Amniotic stem cell (primary cell): ENCODE measurements at places on chromosomes 12 and 14.

- DNase-seq = no peak
These were observed 21.1 kb upstream of the C1S start for GRCh38 chr12:7039403-7039802.

GRCh38 chr12:63862187-63862968 lies 17.9 kb downstream of the SRGAP1 start:
- DNase-seq = no peak

GRCh38 chr14:76050797-76051392 lies 65.3 kb downstream of the IFT43 start:
- peak; percentile 13 for DNase-seq

GRCh38 chr14:37591311-37591940 lies 3.6 kb downstream of the FOXA1 start:
- DNase-seq = no peak

- no peak for DNase-seq
These were observed 82.8 kb downstream of the RIN3 start for GRCh38 chr14:92596331-92596907.

GRCh38 chr14:75315144-75315543 lies 36.5 kb downstream of the FOS start:
- DNase-seq = peak; percentile 36

GRCh38 chr12:18283831-18284230 lies 22.5 kb downstream of the PIK3C2G start:
- DNase-seq = no peak

DNA sequence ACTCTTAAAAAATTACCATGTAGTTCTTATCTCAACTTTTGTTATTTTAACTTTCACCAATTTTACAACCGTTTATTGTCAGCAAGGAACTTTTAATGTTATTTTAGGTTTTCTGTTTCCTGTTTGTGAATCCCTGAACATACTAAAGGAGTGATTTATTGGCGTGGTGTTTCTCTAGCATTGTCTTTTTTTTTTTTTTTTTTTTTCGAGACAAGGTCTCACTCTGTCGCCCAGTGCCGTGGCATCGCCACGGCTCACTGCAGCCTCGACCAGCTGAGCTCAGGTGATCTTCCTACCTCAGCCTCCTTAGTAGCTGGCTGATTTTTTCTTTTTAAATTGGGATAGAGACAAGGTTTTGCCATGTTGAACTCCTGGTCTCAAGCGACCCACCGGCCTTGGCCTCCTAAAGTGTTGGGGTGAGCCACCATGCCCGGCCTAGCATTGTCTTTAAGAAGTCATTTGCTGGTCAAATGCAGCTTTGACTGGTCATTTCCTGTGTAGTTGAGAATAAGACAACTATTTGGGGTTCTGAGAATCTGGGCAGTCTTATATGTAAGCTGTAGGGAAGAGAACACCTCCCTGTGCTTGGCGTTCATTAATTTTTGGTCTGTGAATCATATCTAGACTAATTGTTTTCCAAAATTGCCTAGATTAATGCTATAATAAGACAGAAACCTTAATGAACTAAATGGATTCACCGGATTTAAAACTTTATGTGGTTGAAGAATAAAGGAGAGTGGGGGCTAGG lies 2.1 kb downstream of the WASHC4 start:
- no peak for DNase-seq

DNA sequence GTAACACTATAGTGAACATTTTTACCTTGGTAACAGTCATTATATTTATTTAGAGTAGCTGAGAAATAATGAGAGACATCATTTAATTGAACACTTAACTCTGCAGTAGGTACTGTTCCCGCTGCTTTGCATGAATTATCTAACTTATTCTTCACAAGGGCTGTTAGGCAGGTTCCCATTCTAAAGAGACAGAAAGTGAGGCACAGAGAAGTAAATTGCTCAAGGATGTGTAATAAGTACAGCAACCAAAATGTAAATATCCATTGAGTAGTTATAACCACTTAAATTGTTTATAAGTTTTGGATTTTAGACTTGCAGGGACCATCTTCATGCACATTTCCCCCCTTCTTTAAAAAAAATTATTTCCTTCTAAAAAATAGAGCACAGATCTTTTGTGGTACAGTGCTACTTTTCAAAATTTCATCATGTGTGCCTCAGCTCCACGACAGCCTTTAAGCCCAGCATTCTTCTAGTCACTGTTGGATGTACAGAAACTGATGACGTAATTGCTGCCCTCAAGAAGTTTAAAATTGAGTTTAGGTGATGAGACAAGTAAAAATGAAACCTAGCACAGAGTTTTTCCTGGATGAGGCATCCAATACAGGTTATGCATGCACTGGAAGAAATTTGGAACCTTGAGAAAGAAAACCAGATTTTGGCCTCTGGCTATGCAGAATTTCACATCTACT lies 6.0 kb upstream of the MANSC4 start:
- DNase-seq = peak; percentile 21

- no peak for DNase-seq
These were observed 768 bp downstream of the OXA1L start for GRCh38 chr14:22767323-22767589.

GRCh38 chr12:9130244-9130643 lies 14.5 kb upstream of the A2M start:
- DNase-seq = no peak

- no peak for DNase-seq
These were observed 30.6 kb upstream of the TUBA1A start for GRCh38 chr12:49219417-49220026.

DNA sequence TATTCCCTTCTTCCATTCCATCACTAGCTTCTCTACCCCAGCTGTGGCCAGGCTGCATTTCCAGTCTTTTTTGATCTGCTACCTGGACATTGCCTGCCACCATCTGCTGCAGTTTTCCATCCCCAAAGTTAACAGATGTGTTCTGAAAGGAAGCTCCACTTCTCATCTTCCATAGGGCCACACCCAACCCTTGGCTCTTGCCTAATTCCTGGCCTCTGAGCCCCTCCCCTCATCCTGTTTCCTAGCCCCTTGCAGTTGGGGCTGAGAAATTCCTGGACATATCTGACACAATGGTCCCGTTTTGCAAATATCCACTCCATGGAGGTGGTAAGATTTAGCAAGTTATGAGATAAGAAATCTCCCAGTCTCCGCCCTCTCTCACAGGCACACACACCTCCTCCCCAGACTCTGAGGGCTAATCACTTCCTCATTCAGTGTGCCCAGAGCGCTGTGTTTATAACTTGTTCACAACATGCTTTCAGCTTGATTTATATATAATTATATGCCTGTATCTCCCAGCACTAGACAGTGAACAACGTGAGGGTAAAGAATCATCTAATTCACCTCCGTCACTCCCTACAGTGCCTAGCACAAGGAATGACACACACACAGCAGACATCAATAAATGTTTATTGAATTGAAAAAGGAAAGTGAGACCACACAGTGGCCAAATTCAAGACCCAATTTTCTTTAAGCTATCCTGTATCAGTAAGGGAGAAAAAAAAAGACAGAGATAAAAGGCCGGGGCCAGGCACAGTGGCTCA lies 13.4 kb downstream of the SMUG1 start:
- DNase-seq = no peak

DNA sequence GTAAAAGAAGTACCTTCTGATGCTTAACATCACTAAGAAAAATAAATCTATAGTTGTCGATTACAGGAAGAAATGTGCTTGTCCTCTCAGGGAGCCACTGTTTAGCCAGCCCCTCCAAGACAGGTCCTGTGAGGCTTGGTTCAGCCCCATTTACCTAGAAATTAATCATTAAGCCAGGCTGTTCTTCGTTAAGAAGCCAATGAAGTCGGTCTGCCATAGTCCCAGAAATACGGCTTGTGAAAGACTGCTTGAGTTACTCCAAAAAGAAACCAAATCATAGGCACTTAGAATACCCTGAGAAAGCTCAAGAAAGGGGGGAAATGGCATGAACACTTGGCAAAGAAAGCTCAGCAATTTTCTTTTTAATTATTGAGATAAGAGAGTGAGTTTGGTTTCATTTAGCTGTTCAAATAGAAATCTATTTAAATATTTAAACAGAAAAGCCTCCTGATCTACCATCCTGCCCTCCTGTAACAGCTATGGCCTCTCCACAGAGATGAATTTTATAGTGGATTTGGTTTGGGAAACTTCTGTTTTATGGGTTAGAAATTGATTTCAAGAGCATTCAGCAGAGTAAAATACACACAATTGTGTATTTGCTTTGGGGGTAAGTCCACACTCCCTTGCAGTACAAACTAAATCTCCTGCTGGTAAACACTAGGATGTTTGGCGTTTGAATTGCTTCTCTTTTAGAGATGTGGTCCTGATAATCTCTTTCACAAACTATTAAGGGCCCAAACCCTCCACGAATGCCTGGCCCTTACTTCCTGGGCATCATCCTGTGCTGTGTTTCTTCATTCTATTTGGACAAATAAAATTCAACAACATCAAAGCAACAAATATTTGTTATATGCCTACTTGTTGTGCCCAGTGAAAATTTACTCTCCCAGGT lies 234.4 kb downstream of the SEC23A start:
- no peak for DNase-seq

GRCh38 chr14:44745371-44745770 lies 216.4 kb downstream of the KLHL28 start:
- no peak for DNase-seq

GRCh38 chr12:2772370-2772769 lies 22.4 kb upstream of the FKBP4 start:
- no peak for DNase-seq

DNA sequence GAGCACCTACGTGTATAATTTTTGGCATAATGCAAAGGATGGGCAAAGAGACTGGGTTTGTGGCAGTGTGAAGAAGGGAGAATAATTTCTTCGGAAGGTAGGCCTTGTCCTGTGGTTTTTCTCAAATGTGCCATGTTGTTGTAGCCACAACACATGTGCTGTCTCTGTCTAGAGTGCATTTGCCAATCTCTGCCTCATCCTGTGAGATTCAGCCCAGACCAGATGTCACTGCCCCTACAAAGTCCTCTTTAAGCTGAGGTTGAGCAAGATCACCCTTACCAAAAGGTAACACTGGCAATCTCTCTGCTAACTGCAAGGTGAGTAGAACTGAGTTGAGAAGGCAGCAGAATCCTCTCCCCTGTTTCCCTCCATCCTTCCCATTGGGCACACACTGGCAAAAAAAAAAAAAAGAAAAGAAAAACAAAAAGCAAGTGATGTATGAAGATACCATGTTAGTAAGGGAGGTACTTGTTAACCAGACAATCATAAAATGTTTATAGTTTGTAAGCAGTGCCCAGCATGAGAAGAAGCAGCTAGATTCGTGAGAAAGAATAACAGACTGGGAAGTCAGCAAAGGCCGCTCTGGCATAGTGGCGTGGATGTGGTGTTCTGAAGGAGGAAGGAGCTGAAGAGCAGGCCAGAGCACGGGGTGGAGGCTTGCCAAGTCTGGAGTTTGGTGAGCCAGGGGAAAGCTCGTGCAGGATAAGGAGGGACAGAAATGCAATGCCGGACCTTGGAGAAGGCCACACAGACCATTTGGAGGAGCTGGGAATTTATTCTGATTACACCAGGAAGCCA lies 18.9 kb downstream of the DYRK2 start:
- DNase-seq = no peak

GRCh38 chr14:51454351-51454750 lies 197.4 kb upstream of the FRMD6 start:
- DNase-seq = no peak

GRCh38 chr14:56539862-56540261 lies 39.7 kb upstream of the TMEM260 start:
- no peak for DNase-seq

GRCh38 chr14:53962953-53963319 lies 6.3 kb upstream of the BMP4 start:
- no peak for DNase-seq

DNA sequence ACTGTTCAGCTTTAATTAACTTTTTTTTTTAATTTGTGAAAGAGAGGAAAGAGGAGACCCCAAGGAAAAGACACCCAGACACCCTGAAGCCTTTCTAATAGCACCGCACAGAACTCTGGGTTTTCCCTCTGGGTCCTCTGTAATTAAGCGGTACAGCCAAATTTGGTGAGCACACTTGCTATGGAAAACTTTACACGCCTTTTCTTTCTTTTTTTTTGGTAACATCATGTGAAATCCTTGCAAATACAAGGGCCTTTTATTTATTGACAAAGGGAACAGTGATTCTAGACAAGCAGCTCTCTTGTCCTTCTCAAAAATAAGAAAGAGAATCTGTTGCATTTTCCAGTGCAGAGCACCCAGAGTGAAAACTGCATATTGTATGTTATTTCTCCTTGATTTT lies 44.4 kb upstream of the CPM start:
- no peak for DNase-seq

GRCh38 chr14:88488897-88489296 lies 65.9 kb downstream of the PTPN21 start:
- DNase-seq = no peak

DNA sequence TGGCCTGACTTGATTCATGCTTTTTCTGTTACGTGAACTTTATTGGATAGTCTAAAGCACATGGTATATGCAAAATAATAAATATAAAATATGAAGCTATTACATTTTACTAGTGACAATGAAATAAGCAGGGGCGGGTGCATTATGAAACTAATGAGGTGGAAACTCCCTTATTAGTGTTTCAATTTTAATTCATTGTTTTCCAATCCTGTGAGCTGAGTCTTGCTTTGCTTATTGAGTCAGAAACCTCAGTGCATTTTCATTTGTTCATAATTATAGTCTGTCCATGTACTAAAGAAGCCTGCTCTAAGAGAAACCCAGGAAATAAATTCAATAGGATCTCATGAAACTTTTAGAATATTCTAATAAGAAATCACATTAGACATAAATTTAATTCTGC lies 78.5 kb downstream of the CNTN1 start:
- no peak for DNase-seq

- peak; percentile 32 for DNase-seq
These were observed 10.0 kb downstream of the CAPZA3 start for GRCh38 chr12:18747895-18748294.

GRCh38 chr12:94429633-94430032 lies 30.0 kb downstream of the CEP83 start:
- DNase-seq = no peak

GRCh38 chr14:66273261-66273832 lies 212.8 kb upstream of the CCDC196 start:
- no peak for DNase-seq

- DNase-seq = no peak
These were observed 54.2 kb downstream of the SUDS3 start for GRCh38 chr12:118430516-118430915.

DNA sequence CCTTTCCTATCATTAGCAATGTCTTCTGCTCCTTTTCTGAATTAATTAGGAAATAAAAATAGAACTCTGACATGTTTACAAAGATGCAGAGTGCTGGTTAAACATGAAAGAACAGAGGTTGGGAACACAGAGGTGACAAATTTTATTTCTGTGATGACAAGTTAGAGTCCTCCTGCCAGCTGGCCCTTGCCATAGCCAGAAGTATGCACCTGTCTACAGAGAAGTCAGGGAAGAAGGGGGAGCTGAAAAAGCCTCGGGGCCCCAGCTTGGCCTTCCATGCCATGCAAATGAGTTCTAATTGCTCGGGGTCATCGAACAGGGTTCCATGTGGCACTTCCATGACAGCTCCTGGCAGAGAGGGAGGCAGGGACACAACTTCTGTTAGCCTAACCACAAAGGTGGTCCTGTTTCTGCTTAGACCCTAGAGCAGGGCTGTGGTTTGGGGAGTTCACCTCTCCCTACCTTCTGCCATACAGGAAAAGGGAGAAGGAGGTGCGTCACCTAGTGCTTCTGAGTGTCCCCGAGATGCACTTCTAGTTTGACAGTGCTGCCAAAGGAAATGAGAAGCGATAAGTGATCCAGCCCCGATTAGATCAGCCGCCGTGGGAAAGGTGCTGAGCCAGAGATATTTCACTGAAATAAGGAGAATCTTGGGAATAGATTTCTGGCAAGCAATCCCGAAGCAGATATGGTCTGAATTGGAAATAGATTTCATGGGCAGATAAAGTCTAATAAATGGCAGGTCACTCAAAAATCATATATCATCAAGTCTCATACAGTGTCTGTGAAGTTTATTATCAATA lies 155.8 kb upstream of the FOXN3 start:
- DNase-seq = no peak
